Activated effector memory CD4-positive, alpha-beta T cell treated with anti-CD3 and anti-CD28 coated beads, Interleukin-2, amount 50 U/mL, for 16 hours (primary cell): ENCODE measurements at places on chromosomes 7 and 10.

GRCh38 chr10:794382-794956 is 105.0 kb upstream of the DIP2C start:
- peak; percentile 27 for DNase-seq

- no peak for DNase-seq
These were observed 134.0 kb downstream of the TCF7L2 start for GRCh38 chr10:113084031-113084430.

DNA sequence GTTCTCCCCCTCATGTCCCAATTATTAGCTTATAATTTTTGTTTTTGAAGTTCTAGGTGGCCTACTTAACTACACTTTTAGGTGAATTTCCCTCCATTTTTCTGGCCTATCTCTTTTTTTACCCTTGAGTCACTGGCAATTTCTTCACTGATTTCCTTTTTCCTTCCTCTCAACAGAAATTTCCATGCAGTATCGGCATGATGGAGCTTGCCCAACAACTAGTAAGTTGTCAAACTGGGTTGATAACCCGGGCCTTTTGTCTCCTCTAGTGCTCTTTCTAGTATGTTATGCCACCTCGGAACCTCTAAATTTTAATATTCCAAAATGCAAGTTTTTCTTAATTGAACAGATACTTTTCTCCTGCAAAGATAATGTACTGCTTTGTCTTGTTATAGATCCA is 147.1 kb downstream of the MLLT10 start:
- DNase-seq: no peak

DNA sequence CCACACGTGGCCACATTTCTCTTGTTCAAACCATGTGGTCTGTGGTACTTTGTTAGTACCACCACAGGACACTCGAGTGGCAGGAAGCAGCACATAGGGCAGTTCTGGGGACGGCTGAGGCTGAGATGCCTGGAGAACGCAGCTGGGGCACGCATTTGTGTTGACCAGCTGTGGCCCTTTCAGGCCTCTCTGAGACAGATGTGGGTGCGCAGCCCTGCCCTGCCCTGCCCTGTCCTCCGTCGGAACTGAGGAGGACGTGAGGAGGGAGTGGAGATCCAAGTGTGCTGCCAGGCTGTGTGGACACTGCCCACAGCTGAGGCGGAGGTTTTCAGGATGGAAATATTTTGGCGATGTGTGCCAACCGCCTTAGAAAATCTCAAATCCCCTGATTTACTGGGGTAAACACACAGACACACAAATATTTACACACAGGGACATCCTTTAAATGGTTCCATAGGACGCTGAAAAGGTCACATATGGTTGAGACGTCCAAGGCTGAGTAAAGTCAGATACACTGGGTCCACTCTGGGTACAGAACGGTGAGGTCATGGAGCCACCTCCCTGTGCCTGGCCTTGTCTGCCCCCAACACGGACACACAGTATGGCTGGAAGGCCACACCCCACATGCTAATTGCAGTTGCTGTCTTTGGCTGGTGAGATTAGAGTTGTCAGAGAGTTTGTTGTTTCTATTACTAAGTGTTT is 14.8 kb downstream of the BHLHA15 start:
- DNase-seq: no peak

DNA sequence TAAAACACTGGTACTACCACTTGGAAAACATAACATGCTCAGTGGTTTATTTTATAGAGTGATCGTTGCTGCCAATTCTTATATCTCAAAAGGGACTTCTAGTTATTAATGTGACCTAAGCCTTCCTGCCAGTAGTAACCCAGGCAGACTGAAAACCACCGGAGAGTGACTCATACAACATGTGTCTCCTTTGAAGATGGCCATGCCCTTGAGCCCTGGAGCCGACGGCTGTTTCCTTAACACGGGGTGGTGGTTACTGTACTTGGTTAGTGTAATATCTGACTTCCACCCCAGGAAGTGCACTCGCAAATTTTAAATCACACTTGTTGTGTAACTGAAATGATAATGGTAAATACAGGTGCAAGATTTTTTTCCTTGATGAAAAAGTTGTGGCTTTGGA is 30.5 kb downstream of the JAKMIP3 start:
- no peak for DNase-seq
